ENCODE measurements at places on chromosomes 11 and 22.
A peak's percentile ranks its signal among the peaks of the same experiment; 100 is the strongest.

DNA sequence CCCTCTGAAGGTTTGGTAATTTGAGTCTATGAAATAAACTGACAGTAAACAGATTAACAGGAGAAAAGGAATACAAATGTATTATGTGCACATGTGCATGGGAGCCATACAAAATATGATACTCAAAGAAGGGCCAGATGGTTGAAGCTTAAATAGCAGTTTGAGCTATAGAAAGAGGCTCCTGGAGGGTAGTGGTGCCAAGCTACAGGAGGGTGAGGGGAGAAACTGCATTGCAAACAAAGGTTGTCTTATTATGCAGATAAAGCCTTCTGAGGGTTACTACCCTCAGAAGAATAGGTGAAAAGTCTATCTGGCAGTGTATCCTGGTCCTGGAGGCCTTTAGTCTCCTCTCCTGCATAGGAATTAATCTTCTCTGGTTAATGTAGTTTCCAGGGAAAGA is 267.3 kb upstream of the MPPED2 start:
- DNase-seq = no peak

DNA sequence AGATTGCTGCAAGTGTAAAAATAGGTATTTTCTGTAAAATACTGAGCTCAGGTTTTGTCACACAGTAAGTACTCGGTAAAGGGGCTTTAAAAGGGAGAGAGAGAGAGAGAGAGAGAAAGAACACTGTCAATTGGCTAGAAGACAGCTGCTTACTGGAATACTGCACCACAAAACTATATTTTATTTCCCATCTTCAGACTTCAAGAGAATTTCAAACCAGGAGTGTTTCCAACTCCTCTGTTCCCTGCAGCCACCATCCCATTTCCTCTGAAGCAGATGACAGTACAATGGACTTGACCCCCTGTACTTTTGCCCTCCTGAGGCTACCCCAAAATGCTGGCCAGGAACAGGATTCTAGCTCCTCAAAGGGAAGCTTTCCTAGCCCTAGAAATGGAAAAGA is 89.7 kb downstream of the RELT start:
- DNase-seq = no peak

DNA sequence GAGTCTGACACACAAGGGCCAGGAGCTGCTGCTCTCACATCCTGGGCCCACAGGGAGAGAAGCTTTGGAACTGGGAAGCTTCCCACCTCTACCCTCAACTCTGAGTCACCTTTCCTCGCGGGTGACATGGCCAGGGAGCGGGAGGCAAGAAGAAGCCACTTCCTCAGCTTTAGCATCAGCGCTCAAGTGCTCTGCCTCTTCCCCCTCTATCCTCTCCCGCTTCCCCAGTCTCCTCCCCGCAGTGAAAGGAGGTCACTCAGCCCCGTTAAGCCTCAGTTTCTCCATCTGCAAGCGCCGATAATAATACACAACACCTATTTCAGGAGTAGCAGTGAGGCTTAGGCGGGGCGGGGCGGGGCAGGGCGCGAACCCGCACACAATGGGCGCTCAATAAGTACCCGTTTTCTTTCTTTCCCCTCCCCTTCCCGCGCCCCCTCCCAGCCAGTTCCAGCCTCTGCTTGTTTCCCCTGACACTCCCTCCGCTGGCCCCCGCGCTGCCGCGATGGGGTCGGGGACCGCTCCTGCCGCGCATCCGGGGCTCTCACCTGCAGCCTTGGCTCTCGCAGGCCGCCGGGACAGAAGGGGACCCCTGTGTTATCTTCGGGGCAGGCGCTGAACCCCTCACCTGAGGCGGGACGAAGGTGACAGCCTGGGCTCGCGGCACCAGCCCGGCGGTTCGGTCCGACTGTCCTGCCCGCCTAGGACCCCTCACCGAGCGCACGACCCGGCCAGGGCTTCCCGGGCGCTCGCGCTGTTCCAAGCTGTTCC is 892 bp downstream of the GDPD5 start:
- DNase-seq = peak; percentile 35

GRCh38 chr22:19239464-19239863 is 52.1 kb downstream of the CLTCL1 start:
- DNase-seq = peak; percentile 51

GRCh38 chr11:62889484-62890437 is 9.1 kb downstream of the SLC3A2 start:
- no peak for DNase-seq

GRCh38 chr22:16917144-16918003 is 90.6 kb downstream of the GAB4 start:
- peak; percentile 45 for DNase-seq

- no peak for DNase-seq
Observed at GRCh38 chr11:119027561-119028345, 2.9 kb downstream of the SLC37A4 start.

DNA sequence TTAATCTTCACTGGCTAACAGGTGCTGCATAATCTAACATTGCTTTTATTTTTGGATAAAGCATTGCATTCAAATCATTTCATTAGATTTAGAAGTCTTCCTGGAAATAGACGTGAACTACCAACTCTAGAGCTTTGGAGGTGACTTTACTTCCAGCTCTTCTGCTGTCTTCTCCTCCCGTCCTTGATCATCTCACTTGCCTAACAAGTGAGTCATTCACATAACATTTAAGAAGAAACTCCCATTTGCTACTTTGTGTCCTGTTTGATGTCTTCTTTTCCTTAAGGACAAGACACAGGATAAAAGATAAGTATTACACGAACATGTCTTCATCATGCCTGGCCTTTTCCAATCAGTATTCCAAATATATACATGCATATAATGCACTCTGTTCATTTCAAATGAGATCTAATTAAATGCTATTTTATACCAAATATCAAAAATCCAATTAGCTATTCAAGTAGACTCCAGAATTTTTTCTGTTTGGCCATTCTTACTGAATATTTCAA is 88.3 kb downstream of the BDNF start:
- DNase-seq = no peak

DNA sequence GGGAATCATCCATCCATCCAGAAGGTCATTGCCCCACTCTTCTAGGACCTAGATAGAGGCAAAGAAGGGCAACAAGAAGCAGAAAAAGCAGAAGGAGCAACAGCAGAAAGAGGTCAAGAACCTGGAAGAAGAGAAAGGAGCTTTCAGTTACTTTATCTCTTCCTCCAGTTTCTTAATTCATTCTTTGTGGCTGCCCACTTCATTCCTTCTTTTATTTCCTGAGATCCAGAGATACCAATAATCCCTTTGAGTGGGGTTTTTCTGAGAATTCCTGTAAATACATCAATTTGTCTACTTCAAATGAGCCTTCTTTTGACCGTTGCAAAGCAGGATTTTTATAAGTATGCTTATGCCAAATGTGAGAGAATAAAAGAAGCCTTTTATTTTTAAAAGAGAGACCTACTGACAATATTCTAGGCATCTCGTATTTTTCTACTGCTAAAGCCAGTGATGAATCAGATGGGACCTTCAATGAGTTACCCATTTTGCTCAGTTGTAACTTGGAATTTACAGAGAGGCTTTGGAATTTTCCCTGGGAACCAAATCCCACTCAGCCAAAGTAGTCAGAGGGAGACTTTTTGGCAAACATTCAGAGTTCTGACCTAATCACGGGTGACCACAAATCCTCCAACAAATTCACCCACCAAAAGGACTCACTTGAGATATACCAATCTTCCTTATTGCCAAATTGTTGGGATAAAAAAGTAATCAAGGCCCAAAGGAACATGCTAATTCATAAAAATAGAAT is 54.9 kb downstream of the ZC3H12C start:
- no peak for DNase-seq

- no peak for DNase-seq
Observed at GRCh38 chr11:69144316-69145049, 11.3 kb upstream of the SMIM38 start.

GRCh38 chr22:39937906-39938305 is 22.3 kb upstream of the TMA7B start:
- no peak for DNase-seq

DNA sequence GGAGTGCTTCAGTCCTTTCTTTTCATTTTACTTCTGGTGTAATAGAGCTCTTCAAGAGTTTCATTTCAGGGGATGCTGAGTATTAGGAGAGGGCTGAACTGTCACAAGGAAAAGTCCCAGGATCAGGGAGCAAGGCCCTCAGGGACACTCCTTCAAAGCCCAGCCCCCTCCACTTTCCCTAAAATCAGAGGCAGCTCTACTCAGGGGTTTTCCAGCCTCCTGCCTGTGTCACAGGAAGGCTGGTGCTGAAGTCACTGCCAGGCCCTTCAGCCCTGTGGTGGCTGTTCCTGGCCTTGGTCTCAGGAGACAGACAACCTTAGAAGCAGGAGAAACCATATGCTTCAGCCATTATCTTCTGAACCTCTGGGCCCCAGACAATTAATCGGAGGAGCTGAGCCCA is 36.4 kb upstream of the KIRREL3 start:
- no peak for DNase-seq

DNA sequence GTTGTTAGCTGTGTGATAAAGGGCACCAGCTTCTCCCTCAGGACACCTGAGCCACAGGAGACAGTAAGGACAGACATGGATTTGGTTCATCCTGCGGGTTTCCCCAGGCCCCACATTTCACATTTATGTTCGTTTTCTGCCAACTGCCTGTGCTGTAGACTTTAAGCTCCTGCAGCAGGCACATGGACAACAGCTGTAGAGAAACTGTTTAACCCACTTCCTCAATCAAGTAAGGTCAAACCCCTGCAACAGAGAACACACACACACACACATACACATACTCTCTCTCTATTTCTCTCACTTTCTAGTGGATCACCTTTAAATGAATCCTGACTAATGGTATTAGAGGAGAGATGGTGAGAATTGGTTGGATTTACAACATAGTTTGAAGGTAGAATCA is 90.7 kb downstream of the C11orf87 start:
- DNase-seq = no peak

GRCh38 chr11:116925050-116925449 is 87.6 kb upstream of the APOA1 start:
- no peak for DNase-seq

- no peak for DNase-seq
Observed at GRCh38 chr22:40340044-40340443, 6.3 kb upstream of the ADSL start.

DNA sequence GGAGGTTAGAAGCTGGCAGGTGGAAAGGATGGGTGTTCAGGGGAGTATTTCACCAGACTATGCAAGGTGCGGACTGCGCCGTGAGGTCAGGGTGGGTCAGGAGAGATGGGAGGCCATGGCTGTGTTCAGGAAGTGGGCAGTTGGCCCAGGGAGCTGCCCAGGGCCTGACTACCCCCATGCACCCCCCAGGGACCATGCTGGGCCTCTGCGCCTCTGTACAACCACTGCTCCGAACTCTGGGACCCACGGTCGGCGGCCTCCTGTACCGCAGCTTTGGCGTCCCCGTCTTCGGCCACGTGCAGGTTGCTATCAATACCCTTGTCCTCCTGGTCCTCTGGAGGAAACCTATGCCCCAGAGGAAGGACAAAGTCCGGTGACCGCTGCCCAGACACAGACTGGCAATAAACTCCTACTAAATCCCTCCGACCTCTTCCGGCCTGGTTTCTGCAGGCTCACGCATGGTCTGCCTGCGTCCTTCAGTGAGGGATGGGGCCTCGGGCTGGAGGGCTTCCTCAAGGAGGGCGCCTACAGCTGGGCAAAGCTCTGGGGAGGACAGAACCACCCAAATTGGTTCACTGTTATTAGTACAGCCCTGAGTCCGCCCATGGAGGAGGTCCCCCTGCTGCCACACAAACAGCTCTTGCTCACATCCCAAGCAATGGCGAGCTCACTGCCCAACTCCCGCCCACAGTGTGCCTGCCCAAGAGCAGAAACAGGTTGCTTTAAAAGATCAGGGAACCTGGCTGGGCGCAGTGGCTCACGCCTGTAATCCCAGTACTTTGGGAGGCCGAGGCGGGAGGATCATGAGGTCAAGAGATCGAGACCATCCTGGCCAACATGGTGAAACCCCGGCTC is 4.2 kb downstream of the PHLDA2 start:
- DNase-seq = no peak

DNA sequence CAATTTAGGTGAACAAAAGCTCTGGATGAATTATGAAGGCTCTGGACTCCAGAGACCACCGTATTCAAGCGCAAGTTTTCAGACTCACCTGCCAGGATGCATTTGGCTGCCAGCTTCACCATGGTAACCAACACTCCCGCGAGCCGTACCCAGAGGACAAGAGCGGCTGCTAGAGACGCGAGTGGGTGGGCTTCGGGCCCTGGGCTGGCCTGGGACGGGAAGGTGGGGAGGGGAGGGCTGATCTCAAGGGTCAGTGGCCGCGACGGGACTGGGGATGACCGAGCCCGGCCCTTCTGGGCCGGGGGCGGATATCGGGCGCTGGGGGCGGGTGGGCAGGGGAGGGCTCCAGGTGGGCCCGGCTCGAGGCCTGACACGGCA is 344 bp downstream of the IFT27 start:
- DNase-seq = peak; percentile 65

DNA sequence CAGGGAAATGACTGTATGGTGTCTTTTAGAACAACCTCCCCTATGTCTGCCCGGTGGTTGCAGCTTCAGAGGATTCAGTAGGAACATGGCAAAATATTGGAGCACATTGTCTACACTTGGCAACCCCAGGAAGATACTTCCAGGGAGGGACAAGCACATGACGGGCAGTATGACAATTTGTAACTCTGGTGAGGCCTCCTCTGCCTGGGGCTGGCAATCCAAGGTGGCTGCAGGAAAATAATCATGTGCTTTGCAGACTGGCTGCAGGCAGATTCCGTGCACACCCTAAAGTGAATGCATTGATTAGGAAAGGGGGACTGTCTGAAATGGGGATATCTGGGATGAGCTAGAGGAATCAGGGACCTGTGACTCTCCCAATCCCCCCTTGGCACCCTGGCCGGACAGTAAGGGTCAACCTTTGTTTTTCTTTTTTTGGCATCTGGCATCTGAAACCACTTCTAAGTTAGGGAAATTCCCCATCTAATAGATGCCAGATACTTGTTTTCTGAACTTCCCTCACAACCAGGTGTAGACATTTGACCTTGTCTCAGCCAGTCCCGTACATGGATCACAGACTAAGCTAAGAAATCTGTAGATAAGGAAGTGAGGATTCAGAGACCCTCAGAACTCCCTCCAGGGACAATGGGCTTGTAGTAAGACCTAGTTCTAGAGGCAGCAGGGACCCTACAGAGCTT is 10.5 kb upstream of the PHOX2A start:
- no peak for DNase-seq

- no peak for DNase-seq
Observed at GRCh38 chr22:45310977-45311531, 1.3 kb downstream of the FAM118A start.

GRCh38 chr11:71329165-71329510 is 76.8 kb upstream of the SHANK2 start:
- no peak for DNase-seq

GRCh38 chr22:38788846-38789245 is 5.1 kb downstream of the DNAL4 start:
- DNase-seq = no peak

- no peak for DNase-seq
Observed at GRCh38 chr11:117796456-117796871, 552 bp downstream of the DSCAML1 start.

DNA sequence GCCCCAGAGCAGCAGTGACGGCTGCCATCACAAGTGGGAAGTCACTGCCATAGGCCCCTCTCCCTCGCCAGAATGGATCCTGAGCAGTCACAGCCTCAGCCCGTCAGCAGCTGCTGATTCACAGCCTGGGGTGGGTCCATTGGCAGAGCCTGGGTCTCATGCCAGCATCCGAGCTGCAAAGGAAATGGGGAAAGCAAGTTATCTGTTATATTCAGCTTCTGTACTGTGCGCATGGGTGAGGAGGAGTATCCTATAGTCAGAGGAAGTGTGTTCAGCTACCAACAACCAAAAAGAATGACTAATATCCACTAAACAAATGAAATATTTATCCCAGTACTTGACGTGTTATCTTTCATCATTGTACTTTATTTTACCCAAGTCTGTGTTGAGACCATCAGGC is 119.7 kb downstream of the RCN1 start:
- no peak for DNase-seq

Data from substantia nigra (tissue), 51 donors.